NCI-H446 (cell line): ENCODE measurements at places on chromosomes 11 and 22.

DNA sequence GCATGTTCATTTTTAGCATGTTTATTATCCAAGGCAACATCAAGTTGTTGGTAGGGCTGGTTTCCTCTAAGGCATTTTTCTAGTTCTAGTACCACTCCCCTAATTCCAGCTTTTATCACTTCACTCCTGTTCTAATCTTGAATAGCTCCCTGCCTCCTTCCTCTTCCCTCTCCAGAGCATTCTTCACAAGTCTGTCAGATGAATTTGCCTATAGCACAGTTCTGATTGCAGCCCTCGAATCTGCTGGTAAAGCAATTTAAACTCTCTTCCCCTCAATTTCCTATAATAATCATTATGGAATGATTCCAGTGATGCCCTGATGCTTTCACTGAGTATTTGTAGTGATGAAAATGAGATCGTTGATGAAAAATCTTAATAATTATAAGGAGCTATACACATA, 43.3 kb downstream of the CLMP start:
- no peak for DNase-seq

GRCh38 chr22:40728731-40729189, 49.5 kb downstream of the MCHR1 start:
- no peak for DNase-seq

GRCh38 chr11:2327032-2327431, 25.2 kb downstream of the TSPAN32 start:
- DNase-seq = no peak

GRCh38 chr11:32438866-32439489, 3.6 kb upstream of the WT1 start:
- no peak for DNase-seq

GRCh38 chr22:37552524-37553163, 7.6 kb upstream of the CDC42EP1 start:
- no peak for DNase-seq

DNA sequence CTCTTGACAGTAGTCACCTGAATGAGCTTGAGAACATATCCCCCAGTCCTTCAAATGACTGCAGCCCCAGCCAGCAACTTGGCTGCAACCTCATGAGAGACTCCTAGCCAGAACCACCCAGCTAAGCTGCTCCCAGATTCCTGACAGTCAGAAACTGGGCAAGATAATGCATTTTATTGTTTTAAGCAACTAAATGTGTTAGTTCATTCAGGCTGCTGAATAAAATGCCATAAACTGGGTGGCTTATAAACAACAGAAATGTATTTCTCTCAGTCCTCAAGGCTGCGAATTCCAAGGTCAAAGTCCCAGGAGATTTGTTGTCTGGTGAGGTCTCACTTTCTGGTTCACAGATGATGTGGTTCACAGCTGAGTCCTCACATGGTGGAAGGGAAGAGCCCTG, 5.8 kb upstream of the PAMR1 start:
- DNase-seq = no peak

DNA sequence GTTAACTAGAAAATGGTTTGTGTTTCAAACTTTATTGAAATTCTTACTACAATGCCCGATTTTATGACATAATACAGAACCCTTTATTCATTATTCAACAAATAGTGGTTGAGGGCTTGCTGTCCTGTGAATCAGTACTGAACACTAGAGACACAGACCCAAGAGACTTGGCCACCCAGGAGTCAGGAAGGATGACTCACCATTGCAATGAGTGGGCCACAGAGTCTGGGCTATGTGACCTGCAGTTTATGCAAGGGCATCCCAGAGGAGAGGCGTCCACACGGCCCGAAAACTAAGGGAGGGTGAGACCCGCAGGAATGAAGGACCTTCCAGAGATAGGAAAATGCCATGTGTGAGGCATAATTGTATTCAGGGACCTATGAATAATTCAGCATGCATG, 143.8 kb upstream of the DDI1 start:
- DNase-seq = no peak

GRCh38 chr11:17098658-17099057, 21.2 kb upstream of the RPS13 start:
- no peak for DNase-seq

DNA sequence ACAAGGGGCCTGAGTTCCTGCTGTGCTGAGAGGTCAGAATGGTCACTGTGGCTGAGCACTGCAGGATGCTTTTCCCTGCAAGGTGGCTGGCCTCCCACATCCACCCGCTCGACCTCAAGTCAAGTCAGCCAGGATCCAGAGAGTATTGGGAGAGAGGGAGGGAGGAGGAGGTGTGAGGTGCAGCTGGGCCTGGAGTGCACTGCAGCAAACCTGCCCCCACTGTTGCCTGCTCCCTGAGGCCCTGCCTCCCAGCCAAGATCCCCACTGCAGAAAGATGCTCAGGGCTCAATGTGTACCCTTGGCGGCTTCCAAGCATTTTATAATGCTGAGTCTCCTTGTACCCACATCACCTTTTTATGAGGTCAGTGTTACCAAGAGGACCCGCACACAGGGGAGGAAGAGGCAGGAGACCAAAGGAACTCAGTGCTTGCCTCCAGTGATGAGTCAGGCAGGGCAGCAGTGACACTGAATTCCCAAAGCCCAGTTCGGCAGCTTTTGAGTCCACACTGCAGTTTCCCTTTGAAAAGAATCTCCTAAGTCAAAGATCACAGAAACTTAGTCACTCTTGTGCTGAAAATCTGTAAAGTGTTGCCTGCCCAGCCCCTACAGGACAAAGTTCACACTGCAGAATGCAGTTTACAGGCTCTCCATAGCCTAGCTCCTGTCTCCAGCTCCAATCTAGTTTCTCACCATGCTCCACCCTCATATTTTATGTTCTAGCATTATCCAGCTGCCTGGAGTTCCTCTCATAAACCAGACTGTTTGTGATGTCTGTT, 3.1 kb downstream of the ENDOD1 start:
- no peak for DNase-seq

- DNase-seq = no peak
Measured at GRCh38 chr11:2836315-2837095, 49.1 kb downstream of the CDKN1C start.

DNA sequence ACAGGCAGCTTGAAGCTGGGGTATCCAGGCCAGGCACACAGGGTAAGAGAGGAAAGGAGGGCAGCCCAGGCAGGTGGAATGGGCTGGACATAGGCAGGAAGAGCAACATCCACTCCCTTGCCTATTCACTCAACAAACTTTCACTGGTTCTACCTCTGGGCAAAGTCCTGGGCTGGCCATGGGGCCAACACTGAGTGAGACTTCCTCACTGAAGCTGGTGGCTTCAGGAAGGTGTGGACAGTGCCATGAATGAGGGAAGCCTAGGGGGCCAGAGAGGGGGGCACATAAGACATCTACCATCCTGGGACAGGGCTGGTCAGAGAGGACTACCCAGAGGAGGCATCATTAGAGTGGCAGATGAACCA, 44.9 kb upstream of the TCF20 start:
- no peak for DNase-seq

GRCh38 chr22:42808521-42808920, 48.6 kb downstream of the ARFGAP3 start:
- DNase-seq = no peak

- no peak for DNase-seq
Measured at GRCh38 chr11:86395061-86395551, 20.4 kb downstream of the CCDC81 start.

DNA sequence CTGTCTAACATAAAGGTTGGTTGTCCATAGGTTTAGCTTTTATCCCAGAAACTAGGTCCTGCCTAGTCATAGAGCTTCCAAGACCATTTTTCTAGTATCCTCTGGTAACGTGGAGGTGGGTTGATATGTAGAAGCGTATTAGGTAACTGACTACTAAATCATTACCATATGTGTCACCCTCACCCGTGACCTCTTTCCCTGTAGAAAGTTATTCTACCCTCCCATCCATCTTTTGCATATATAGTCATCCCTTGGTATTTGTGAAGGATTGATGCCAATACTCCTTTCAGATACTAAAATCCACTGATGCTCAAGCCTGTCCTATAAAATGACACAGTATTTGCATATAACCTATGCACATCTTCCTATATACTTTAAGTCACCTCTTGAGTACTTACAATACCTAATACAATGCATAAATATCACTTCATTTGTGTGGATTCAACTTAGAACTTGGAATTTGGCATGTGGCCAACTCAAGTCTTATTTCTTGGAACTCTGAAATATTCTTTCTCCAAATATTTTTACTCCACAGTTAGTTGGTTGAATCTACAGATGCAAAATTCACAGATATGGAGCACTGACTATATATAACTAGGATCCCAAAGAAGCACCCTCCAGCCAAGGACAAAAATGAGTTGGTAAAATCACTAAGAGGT, 497.0 kb upstream of the TENM4 start:
- no peak for DNase-seq

DNA sequence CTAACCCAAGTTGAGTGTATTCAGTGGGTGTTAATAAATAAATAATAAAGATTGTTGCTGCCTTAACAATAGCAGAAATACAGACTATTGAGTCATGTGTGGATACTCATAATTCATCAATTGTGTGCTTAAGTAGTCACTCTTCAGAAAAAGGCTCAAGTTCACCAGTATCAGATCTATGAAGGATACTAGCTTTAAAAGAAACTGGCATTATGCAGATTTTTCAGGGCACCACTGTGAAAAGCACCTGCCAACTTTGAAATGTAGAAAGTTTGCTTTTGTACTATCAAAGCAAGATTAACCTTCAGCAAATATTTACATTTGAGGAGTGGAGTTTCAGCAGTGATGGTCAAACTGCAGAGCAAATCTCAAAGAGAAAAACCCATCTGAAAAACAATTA, 20.1 kb upstream of the SYTL2 start:
- DNase-seq = no peak

- no peak for DNase-seq
Measured at GRCh38 chr11:91220476-91221202, 997.8 kb upstream of the CHORDC1 start.

- DNase-seq = peak; percentile 88
Measured at GRCh38 chr11:37710031-37710430, 1112.0 kb upstream of the RAG2 start.

GRCh38 chr11:18526130-18526520, 617 bp downstream of the TSG101 start:
- DNase-seq = no peak

GRCh38 chr11:61914471-61915171, 2.7 kb downstream of the RAB3IL1 start:
- DNase-seq = no peak

- no peak for DNase-seq
Measured at GRCh38 chr11:123122341-123122740, 60.4 kb upstream of the HSPA8 start.

GRCh38 chr11:126748793-126749192, 251.8 kb downstream of the KIRREL3 start:
- no peak for DNase-seq

GRCh38 chr11:73570415-73571114, 27.3 kb downstream of the FAM168A start:
- DNase-seq = no peak

GRCh38 chr11:59206635-59207034, 6.1 kb downstream of the MPEG1 start:
- DNase-seq = no peak

- no peak for DNase-seq
Measured at GRCh38 chr11:25566298-25567200, 765.4 kb upstream of the ANO3 start.

GRCh38 chr22:17780116-17780740, 6.0 kb upstream of the BID start:
- no peak for DNase-seq

DNA sequence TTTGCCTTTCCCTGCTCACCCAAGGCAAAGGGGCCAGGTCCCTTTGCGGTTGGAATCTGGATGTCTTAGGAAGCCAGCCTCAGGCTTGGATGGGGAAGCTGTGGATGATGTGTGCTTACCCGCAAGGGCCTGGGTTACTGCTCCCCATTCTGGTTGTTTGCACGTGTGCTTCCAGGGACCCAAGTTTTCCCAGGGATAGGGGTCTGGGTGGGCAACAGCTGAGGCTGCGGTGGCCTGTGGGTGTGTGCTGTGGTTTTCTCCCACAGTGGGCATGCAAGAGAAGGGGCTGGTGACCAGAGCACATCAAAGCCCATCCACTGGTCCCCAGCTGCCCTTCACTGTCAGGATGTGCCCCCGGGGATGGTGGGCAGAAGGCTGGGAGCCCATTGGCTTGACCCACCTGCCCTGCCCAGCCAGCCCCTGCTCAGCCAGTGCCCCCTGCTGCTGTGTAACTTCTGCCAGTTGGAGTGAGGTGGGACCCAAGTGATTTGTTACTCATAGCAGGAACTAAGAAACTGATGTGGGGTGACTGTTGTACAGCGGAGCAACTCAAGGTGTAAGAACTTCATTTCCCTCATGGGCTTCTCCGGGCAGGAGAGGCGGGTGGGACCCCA, 3.3 kb downstream of the CAPN5 start:
- no peak for DNase-seq

DNA sequence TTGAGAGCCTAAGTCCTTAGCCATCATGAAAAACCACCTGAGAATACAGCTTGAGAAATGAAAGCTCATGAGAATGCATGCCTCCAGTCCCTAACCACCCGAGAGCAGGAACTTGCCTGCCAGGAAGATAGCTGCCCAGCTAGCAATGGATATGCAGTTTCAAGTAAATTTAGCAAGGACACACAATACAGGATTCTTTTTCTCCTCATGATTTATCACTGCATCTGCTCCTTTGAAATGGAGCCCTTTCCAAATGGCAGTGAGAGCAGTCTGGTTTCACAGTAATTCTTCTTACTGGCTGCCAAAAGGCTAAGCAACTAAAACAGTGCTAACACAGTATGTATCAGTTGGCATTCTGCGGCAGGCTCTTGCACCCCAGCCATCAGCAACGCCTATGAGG, 109.9 kb downstream of the MICAL3 start:
- peak; percentile 25 for DNase-seq

DNA sequence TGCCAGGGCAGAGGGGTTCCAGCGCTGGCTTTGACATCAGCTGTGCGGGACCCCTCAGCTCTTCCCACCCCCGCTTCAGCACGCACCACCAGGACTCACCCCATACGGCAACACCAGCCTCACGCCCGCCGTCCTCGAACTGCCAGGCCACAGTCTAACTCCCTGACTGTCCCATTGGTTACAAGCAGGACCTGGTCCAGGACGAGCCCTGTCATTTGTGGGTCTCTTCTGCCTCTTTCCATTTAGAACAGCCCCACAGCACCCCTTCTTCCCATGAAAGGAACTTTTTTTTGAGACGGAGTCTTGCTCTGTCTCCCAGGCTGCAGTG, 81.7 kb downstream of the PHF21B start:
- no peak for DNase-seq

- no peak for DNase-seq
Measured at GRCh38 chr11:567629-568292, 7.0 kb downstream of the RASSF7 start.
